ENCODE measurements at places on chromosomes 6 and 20.

DNA sequence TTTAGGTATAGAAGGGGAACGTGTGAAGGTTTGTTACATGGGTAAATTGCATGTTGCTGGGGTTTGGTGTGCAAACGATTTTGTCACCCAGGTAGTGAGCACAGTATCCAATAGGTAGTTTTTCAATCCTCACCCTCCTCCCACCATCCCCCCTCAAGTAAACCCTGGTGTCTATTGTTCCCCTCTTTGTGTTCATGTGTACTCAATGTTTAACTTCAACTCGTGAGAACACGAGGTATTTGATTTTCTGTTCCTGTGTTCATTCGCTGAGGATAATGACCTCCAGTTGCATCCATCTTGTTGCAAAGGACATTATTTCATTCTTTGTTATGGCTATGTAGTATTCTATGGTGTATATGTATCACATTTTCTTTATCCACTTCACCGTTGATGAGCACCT, 11.6 kb upstream of the VNN1 start:
- no peak for DNase-seq

GRCh38 chr20:21516861-21517565, 3.1 kb upstream of the NKX2-2 start:
- no peak for DNase-seq

DNA sequence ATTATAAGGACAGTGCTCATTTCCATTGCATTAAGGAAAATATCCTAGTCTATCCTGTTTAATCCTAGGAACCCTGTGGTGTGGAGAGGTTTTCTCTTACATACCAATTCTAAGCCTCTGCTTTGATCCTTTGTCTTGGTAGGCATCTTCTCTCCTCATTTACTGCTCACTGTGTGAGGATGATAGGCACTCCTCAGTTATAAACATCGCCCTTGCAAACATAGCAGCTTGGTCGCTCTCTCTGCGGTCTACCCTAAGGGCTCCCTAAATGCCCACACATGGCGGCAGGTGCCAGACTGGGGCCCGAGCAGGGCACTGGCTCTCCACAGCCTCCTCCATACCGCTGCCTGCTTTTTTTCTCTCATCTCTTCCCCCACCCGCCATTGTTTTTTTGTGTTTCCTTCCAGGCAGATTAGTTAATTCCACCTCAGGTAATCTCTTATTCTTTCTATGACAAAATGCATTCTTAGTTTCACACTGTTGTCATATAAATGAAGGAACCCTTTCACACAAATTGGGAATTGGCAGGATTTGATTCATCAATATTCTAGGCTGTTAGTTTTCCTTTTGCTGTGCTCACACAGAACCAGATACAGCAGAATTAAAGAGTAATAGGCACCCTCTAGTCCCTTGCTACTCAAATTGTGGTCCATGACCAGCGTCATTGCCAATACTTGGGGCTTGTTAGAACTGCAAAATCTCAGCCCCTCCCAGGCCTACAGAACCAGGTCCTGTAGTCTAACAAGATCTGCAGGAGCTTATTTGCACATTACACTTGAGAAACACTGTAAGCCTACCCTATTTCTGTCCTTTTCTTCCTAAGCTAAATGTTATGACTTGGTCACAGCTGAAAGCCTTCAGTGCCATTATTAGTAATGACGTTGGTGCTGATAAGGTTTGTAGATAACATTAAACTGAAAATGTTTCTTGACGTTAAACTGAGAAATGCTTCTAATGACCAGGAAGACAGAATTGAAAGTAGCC, 36.3 kb downstream of the CARMIL1 start:
- DNase-seq = no peak

GRCh38 chr20:2759143-2759542, 41.3 kb downstream of the CPXM1 start:
- DNase-seq = no peak

GRCh38 chr20:45832619-45833018, 980 bp upstream of the SNX21 start:
- no peak for DNase-seq

DNA sequence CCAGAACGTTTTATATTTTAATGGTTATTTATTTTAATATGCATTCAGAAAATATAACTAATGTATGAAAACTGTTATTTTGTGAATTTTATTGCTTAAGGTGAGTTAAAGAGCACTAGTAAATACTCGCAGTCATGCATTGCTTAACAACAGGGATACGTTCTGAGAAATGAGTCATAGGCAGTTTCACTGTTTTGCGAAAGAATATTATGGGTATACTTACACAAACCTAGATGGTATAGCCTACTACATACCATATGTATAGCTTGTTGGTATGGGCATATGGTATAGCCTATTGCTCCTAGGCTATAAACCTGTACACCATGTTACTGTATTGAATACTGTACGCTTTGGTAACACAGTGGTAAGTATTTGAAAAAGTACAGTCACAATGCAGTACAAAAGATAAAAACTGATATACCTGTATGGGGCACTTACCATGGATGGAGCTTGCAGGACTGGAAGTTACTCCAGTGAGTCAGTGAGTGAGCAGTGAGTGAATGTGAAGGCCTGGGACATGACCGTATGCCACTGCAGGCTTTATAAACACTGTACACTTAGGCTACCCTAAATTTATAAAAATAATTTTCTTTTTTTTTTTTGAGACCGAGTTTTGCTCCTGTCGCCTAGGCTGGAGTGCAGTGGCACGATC, 38.5 kb downstream of the ARFGEF2 start:
- DNase-seq = no peak

DNA sequence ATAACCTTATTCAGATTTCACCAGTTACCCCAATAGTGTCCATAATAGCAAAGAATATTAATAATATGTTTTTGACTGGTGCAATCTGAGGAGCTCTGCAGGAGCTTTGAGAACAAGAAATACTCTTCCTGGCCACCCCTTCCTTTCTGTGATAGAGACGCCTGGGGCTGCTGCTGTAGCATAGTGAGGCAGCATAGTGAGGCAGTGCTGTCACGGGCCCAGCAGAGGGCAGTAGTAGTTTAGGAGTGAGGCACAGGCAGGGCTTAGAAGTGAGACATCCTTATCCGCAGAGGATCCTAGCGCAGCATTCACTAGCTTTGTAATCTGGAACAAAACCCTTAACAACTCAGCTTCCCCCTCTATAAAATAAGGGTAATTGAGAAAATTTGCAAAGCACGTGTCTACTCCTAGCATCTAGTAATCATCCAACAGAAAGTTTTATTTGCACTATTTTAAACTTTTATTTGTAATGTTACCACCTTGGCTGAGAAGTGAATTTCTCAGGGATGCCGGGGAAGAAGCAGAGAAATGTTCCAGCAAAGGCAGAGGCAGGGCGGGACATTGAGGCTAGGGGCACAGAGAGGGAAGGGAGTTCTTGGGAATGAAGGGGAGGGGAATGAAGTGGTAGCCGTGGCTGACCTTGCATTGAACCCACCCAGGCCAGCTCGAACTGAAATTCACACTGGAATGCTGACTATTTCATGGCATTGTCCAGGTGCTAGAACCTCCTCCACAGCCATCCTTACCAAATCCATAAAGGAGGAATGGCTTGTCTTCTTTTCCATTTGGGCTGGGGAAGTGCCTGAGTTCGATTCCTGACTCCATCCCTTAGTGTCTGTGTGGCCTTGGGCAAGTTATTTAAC, 78.8 kb downstream of the CDS2 start:
- peak; percentile 81 for DNase-seq
